HFFc6 (cell line): ENCODE measurements at places on chromosomes 12 and 14.

GRCh38 chr14:99420711-99421110 is 59.9 kb downstream of the SETD3 start:
- no peaks in the 10 kb centered on the region; the same call in none of the 2 replicates for H3K27me3 ChIP-seq
- DNase-seq, result no peak
- H3K4me1 ChIP-seq, result peaks cover 10% of the 10 kb centered on the region
- H3K27ac ChIP-seq, result no peak overlapping the region

GRCh38 chr12:92059960-92060359 is 85.7 kb downstream of the BTG1 start:
- H3K4me3 ChIP-seq, result peak overlapping the region; percentile 28
- peaks cover 2% of the 10 kb centered on the region for H3K27me3 ChIP-seq
- peak; percentile 75 for DNase-seq
- H3K36me3 ChIP-seq, result peaks cover 12% of the 10 kb centered on the region; the same call in 1 of the 2 replicates

DNA sequence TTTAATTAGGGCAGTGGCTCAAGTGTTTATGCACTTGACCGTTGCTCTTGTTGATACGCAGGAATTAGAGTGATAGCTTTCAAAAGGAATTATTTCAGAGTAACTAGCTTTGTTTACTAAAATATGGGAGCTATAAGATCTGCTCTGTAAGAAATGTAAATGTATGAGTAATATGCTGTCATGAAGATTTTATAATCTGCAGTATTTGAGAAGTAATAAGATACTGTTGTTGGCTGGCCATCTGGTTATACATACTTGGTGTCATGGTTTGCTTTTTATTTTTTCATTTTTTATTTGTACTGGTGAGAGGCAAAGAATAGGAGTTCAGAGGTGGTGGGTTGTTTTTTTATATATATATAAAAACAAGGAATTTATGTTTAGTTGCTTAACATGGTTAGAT is 58.5 kb downstream of the PLXNC1 start:
- H3K36me3 ChIP-seq, result no peaks in the 10 kb centered on the region
- H3K27me3 ChIP-seq, result peaks cover 22% of the 10 kb centered on the region
- H3K27ac ChIP-seq, result no peak overlapping the region
- DNase-seq, result no peak
- H3K4me1 ChIP-seq, result no peaks in the 10 kb centered on the region

- H3K27me3 ChIP-seq, result no peaks in the 10 kb centered on the region; the same call in none of the 2 replicates
- H3K36me3 ChIP-seq, result peaks cover 6% of the 10 kb centered on the region
- H3K4me3 ChIP-seq, result peak overlapping the region; percentile 58
- peak overlapping the region; percentile 70 for H3K27ac ChIP-seq
- peaks cover 41% of the 10 kb centered on the region for H3K4me1 ChIP-seq
Measured at GRCh38 chr12:27521066-27521465, 2.9 kb upstream of the PPFIBP1 start.

GRCh38 chr14:34873589-34874385 is 1.4 kb downstream of the BAZ1A start:
- no peaks in the 10 kb centered on the region for H3K36me3 ChIP-seq
- H3K4me3 ChIP-seq, result peak overlapping the region; percentile 93
- H3K27ac ChIP-seq, result peak overlapping the region; percentile 94
- peaks cover 33% of the 10 kb centered on the region for H3K4me1 ChIP-seq

DNA sequence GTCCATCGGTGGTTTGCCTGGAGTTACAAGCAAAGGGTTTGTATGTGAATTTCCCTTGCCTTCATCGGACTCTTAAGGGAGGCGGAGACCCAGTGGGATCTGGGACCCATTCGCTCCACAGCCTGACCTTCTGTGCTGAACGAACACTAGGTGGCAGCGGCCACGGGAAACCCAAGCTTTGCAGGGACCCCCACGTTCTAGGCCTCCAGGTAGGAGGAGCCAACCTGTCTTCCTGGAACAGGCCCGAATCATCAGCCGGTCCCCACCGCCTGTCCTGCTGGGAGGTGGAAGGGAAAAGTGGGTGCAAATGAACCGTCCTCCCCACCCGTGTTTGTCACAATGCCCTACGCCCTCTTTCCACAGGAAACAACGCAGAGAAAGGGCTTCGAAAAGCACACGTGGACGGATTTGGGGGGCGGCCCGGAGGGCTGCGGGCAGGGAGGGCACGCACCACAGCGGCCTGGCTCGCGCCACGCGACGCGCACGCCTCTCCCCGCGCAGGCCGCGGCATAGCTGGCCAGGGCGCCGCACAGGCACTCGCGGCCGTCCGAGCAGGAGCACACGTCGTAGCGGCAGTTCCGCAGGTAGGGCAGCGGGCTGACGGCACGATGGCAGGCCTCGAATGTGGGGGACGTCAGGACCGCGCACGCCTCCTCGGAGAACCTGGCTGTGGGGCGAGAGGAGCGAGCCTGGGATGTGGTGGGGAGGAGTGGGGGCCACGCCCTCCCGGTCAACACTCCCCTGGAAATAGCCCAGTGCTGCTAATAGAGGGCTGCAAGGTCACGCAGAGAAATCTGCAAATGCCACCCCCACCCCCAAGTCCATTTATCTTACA is 67.8 kb downstream of the VWF start:
- DNase-seq, result no peak
- peaks cover 27% of the 10 kb centered on the region for H3K4me1 ChIP-seq
- H3K27ac ChIP-seq, result no peak overlapping the region
- H3K36me3 ChIP-seq, result no peaks in the 10 kb centered on the region
- no peak overlapping the region for H3K4me3 ChIP-seq
- peaks cover 4% of the 10 kb centered on the region for H3K27me3 ChIP-seq

DNA sequence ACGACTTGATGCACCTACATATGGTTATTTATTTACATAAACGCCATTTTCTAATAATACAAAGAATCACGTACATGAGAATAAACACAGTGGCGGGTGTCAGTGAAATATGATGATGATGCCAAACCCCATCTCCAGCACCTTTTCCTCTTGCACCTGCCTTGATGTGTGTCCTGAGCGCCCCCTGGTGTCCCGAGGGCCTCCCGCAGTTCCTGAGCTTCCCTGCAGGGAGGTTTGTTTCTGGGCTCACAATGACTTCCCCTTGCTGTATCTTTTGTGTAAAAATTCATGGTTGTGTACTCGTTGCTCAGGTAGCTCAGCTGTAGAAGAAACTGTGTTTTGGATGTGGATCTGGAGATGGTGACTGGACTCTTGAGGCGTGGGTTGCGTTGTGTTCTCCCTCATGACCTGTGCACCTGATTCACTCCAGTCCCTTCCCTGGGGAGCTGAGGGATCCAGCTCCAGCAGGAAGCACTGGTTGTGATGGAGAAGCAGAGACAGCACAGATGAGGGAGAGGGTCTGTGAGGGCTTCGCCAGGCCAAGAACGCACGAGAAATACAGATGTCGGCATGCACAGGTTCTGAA is 1037.8 kb downstream of the TMEM121 start:
- no peak overlapping the region for H3K4me3 ChIP-seq
- H3K27me3 ChIP-seq, result peaks cover 7% of the 10 kb centered on the region
- no peak for DNase-seq
- H3K4me1 ChIP-seq, result no peaks in the 10 kb centered on the region

GRCh38 chr14:42734041-42734440 is 1127.4 kb downstream of the LRFN5 start:
- no peaks in the 10 kb centered on the region; the same call in 1 of the 2 replicates for H3K36me3 ChIP-seq
- no peak overlapping the region for H3K27ac ChIP-seq
- H3K4me3 ChIP-seq, result no peak overlapping the region
- H3K27me3 ChIP-seq, result no peaks in the 10 kb centered on the region
- no peaks in the 10 kb centered on the region for H3K4me1 ChIP-seq

GRCh38 chr12:12521044-12521485 is 41.6 kb downstream of the DUSP16 start:
- H3K4me3 ChIP-seq, result no peak overlapping the region
- DNase-seq, result no peak
- no peaks in the 10 kb centered on the region for H3K27me3 ChIP-seq
- peaks cover 7% of the 10 kb centered on the region for H3K4me1 ChIP-seq
- H3K36me3 ChIP-seq, result no peaks in the 10 kb centered on the region

- H3K36me3 ChIP-seq, result no peaks in the 10 kb centered on the region
- no peak overlapping the region for H3K4me3 ChIP-seq
- DNase-seq, result no peak
- no peak overlapping the region for H3K27ac ChIP-seq
- peaks cover 2% of the 10 kb centered on the region; the same call in 1 of the 2 replicates for H3K27me3 ChIP-seq
Measured at GRCh38 chr12:4710113-4710512, 10.1 kb upstream of the GALNT8 start.

DNA sequence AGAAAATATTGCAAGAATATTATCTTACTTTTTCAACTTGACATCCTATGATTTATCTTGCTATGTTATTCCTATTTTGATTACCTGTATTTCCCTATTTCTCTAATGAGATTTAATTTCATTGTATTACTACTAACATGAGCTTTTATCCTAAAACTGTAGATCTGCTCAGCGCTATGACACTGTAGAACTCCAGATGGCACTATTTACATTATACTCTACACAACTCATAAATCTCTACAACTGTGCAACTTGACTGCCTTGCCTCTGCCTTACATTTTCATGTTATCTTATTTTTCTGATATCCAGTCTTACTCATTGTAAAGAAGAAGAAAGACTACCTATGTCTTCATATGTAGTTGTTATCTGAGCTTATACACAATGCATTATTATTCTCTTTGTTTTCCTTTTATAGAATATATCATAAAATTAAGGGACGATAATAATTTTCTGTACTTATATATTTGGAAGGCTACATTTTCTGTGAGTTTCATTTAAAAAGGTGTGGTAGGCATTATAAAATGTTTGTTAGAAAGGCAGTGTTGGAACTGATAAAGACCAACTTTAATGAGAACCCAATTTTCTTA is 24.1 kb downstream of the NUP37 start:
- no peak overlapping the region for H3K4me3 ChIP-seq
- no peaks in the 10 kb centered on the region for H3K27me3 ChIP-seq
- peaks cover 26% of the 10 kb centered on the region for H3K4me1 ChIP-seq
- peak; percentile 37 for DNase-seq
- H3K36me3 ChIP-seq, result peaks cover 17% of the 10 kb centered on the region; the same call in 1 of the 2 replicates
- no peak overlapping the region for H3K27ac ChIP-seq

DNA sequence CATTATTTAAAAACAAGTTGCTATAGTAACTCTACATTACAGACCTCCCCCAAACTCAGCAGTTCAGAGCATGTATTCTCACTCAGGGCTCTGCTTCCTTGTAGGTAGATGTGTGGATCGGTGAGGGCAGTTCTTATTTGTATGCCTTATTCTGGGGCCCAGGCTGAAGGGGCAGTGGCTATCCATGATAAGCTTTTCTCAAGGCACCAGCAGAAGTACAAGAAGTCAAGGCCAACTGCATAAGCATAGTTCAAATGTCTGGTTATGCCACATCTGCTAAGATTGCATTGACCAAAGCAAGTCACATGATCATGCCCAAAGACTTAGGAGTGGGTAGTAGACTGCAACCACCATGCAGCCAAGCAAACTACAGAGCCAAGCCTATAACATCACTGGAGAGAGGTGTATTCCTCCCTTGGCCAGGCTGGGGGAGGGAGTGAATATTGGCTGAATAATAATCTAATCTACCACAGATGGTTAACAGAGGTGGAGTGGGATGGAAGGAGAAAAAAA is 4.6 kb downstream of the PSEN1 start:
- H3K36me3 ChIP-seq, result peaks cover 16% of the 10 kb centered on the region
- no peak for DNase-seq
- H3K27ac ChIP-seq, result no peak overlapping the region
- H3K4me3 ChIP-seq, result no peak overlapping the region
- H3K27me3 ChIP-seq, result peaks cover 3% of the 10 kb centered on the region

DNA sequence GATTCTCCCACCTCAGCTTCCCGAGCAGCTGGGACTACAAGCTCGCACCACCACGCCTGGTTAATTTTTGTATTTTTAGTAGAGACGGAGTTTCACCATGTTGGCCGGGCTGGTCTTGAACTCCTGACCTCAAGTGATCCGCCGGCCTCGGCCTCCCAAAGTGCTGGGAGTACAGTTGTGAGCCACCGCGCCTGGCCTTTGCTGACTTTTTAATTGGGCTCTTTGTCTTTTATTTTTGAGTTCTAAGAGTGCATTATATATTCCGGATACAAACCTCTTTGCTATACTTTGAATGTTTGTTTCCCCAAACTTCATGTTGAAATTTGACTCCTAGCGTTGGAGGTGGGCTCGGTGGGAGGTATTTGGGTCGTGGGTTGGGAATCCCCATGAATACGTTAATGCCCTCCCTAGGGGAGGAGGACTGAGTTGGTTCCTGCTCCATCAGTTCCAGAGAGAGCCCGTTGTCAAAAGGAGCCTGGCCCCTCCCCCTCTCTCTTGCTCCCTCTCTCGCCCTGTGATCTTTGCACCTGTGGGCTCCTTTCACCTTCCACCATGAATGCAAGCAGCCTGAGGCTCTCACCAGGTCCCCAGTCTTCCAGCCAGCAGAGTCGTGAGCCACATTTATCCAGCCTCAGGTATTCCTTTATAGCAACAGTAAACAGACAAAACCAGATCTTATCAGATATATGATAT is 103.2 kb upstream of the EVL start:
- H3K27ac ChIP-seq, result no peak overlapping the region
- peaks cover 22% of the 10 kb centered on the region for H3K27me3 ChIP-seq
- no peak overlapping the region for H3K4me3 ChIP-seq
- no peaks in the 10 kb centered on the region for H3K36me3 ChIP-seq
- DNase-seq, result no peak

DNA sequence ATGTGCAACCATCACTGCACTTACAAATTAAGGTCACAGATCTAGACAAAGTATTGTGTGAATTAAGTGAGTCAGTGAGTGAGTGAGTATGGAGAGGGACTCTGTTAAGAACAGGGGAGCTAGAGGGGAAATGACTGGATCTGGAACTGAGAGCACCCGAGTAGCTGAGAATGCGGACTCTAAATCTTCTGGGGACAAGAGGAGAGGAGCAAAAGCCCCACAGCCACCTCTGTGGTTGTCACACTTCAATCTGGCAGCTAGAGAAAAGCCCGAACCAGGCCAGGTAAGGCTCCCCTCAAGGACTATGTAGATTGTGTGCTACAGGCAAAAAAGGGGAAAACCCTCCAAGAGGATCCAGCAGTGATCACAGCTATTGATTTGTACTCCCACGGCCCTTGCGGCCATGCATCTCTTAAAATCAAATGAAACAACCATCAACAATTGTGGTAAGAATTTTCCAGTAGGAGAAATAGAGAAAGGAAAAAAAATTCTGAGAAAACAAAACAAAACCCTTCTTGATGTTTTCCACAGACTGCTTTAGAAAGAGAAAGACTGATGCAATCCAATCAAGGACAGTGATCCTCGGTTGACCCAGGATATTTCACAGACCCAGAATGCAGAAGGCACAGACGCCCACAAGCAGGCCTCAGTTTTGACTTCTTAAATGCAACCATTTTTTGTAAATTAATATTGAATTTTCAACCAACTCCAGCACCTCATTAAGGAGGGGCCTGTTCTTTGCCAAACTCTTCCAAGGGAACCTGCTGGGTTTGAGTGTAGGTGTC is 109.6 kb downstream of the SLC38A6 start:
- no peaks in the 10 kb centered on the region for H3K27me3 ChIP-seq
- no peak for DNase-seq
- H3K4me1 ChIP-seq, result peaks cover 9% of the 10 kb centered on the region; the same call in 1 of the 2 replicates
- peaks cover 5% of the 10 kb centered on the region for H3K36me3 ChIP-seq
